ENCODE measurements at places on chromosomes 12 and 14.

- DNase-seq, result no peak
Measured at GRCh38 chr12:95182868-95183415, 34.3 kb downstream of the FGD6 start.

- no peak for DNase-seq
Measured at GRCh38 chr14:41799817-41800216, 193.1 kb downstream of the LRFN5 start.

DNA sequence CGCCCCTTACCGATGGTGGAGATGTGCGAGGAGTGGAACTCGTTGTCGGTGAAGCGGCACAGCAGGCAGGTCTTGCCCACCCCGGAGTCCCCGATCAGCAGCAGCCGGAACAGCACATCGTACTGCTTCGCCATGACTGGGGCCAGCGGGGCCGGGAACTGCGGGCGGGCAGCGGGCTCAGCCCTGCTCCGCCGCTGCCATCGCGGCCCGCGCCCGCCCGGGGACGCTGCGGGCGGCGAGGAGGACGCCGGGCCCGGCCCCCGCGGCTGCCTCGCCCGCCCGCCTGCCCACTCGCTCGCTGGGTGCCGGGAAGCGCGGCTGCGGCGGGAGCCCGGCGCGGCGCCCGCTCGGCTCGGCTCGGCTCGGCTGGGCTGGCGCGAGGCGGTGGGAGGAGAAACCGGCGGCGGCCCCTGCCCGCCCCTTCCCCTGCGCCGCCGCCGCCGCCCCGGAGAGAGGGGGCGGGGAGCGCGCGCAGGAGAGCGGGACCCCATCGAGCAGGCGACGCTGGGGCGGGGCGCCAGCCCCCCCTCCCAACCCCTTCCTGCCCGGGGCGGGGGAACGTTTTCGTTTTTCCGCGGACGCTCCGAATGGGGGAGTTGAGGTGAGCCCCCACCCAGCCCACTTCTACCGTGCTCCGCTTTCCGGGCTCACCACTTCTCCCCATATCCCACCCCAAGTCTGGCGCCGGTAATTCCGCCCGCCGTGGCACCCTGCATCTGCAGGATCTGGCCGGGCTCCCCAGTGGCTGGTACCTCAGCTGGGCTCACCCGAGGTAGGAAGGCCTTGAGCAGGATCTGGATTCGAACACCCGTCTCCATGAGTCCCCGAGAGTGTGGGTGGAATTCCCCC is at the start of gene RAB15:
TSS of gene RAB15 (minus strand) at position 394 of the 849 bp plus-strand sequence. CDS start at position 134, 260 bp downstream.
- DNase-seq, result peak; percentile 67

GRCh38 chr14:61429316-61429715 is 107.9 kb downstream of the PRKCH start:
- no peak for DNase-seq

- DNase-seq, result no peak
Measured at GRCh38 chr12:29024117-29024516, 125.0 kb upstream of the FAR2 start.

- DNase-seq, result no peak
Measured at GRCh38 chr12:67750513-67751183, 102.1 kb downstream of the DYRK2 start.

DNA sequence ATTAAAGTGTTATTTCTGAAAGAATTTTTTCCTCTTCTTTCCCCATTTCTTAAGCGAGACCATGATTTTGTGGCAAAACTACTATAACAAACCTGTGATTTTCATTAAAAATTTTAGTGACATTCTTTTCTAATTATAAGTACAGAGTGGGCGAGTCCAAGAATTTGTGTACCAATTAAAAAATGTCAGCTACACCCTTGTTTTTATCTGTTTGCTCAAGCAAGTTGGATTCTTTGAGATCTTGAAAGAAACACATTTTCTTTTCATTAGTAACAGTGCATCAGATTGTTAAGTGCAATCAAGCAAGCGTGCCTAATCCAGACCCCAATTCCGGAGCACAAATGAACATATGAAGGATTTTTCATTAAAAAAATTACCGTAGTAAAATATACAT is 338.8 kb upstream of the DDHD1 start:
- no peak for DNase-seq

- no peak for DNase-seq
Measured at GRCh38 chr12:9237286-9237685, 29.1 kb upstream of the PZP start.

GRCh38 chr12:26567126-26567525 is 265.9 kb downstream of the ITPR2 start:
- no peak for DNase-seq

GRCh38 chr14:72685456-72685855 is 208.4 kb downstream of the DPF3 start:
- no peak for DNase-seq

DNA sequence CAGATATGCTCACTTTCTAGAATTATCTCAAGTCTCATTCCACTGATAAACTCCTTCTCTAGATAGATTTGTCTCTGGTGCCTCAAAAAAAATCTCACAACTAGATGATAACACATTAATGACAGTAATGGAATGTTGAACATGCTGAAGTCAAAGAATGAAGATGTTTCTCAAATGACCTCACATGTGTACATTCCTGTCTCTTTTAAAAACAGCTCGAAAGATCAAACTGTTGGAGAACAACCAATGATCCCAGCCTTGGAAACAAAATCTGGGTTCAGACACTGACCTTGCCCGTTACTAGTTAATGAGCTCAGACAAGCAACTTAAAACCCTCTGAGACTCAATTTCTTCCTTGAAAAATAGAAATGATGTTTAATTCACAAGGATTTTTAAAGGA is 44.7 kb upstream of the KCNJ8 start:
- DNase-seq, result no peak

DNA sequence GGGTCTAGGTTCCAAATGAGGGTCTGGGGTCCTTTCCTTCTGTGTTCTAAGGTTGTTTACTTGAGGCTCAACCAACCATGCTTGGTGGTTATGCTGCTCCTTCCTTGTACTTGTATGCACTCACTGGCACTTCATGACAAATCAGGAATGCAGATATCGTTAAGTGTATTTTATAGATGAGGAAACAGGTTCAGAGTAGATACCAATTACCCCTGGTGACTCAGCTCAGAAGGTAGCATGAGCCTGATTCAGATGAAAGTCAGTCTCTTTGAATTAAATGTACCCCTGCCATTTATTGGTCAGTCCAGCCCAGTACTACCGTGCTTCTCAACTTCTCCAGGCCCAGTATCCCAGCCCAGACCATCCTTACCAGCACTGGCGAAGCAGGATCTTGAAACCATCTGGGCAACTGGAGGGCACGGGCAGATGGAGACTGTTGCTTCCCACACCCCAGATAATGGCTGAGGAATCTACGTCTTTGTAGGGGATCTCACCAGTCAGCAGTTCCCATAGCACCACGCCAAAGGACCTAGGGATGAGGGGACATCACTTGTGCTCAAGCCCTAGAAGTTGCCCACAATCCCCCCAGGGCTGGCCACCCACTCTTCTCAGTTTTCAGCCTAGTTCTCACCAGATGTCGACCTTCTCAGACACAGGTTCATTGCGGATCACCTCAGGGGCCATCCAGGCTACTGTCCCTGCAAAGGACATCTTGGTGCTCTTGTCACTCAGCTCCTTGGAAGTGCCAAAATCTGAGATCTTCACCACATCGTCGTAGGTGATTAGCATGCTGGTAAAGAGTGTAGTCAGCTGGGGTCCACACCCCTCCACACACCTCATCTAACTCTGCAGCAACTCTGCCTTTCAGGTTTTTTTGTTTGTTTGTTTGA is 14.3 kb downstream of the MAP3K12 start:
- DNase-seq, result no peak

GRCh38 chr12:11703378-11703777 is 53.9 kb downstream of the ETV6 start:
- no peak for DNase-seq

DNA sequence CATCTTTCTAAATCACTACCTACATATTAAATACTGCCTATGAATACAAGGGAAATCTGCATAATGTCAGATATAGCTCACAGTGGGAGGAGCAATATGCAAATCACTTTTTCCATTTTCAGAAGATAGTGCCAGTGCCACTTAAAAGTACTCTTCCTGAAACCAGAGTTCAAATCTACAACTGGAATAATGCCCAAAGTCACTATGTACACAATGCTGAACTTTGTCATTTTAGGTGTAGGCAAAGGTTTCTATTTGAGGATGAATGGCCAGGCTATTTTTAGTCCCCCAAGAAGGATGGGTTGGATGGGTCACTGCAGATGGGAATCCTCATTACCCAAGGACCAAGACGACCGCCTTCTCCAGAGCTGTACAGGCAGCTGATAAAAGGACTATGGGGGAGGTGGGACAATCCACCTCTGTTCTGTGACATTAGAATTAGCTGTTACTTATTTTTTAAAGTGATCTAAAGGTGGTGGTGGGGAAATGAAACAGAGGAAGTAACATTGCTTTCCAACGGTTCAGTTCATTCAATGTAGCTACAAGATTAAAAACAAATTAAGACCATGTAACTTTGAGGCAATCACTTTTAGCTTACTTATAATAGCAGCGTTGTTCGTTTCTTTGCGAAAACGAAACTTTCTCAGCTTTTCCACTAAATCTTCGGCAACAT is 5.6 kb downstream of the GMFB start:
- DNase-seq, result no peak

- DNase-seq, result no peak
Measured at GRCh38 chr12:8911606-8912268, 2.6 kb upstream of the PHC1 start.

DNA sequence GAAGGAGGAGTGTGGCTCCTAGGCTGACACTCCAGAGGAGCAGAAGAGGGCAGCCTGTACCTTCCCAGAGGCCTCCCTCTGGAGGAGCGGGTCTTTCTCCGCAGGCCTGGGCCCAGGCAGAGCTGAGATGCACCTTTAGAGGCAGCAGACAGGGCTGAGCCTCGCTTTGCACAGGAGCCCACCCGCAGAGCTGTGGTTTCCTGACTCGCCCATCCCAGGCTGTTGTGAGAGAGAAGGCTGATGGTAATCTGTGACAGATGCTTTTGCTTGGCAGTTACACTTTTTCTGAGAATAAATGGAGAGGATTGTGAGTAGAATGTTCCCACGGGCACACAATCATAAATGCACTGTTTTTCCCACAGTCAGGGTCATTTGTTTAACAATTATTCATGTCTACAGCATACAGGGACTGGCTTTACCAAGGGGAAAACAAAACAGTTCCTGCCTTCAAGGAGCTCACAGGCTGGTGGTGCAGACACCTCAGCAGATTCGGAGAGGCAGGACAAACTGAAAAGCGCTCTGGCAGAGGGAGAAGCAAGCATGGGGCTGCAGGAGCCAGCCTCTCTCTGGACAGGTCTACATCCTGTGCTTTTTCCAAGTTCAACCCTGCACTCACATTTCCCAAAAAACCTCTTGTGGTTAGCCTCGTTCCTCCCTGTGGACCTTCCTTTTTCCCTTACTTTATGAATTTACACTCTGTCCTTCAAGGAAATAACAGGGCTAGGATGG is 13.9 kb downstream of the EVL start:
- DNase-seq, result peak; percentile 39

DNA sequence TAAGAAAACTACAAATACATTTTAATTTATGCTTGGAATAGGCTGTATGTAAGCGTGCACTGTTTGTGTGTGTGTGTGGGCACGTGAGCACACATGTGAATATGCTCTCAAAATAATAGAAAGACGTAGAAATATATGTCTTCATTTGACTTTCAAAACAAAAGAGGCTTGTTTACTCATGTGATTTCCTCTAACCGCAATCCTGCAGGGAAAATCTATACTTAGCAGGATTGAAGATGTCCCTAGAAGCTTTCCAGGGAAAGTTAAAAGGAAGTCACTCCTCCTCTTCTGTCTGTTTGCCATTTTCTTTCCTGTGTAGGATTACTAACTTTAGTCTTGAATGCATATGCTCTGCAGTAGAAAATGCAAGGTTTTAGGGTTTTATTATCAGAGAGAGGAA is 404.7 kb downstream of the MDGA2 start:
- no peak for DNase-seq

GRCh38 chr14:64502456-64502855 is 1.2 kb downstream of the ZBTB25 start:
- no peak for DNase-seq

GRCh38 chr14:34650786-34651584 is 21.0 kb upstream of the SNX6 start:
- DNase-seq, result no peak

DNA sequence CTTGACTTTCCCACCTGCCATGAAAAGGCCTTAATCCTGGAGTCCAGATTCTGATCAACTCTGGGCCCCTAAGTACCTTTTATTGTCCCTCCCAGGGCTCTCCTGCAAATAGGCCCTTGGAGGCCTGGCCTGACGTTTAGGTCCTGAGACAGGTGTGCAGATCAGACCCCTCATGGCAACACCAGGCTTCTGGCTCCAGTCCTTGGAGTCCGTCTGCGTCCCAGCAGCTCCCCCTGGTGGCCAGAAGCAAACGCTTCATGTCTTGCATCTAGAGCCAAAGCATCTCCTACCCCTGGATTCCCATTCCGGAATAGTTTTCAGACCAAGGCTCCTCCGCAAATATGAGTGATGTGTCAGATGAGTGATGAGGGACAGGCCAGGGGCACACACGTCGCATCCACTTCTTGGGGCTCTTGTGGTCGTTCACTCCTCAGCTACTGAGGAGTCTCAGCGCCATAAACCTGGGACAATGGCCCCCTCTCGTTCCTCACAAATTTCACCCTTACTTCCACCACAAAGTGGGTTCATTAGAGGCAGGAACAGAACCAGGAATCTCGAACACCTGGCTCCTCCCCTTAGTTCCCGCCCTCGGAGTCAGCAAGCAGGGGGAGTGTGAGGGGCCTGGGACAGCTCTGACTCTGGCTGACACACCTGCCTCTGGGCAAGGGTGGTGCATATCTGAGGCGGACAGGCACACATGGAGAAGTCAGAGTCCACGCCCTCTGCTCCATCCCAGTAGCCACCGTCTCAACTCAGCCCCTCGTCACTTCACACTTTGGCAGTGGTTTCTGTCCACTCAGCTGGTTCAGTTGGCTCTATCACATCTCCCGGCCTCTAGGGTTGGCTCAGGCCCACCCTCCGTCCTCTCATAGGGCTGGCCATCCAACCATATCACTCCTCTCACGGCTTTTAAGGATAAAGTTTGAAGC is 77.9 kb upstream of the PWP1 start:
- peak; percentile 80 for DNase-seq

DNA sequence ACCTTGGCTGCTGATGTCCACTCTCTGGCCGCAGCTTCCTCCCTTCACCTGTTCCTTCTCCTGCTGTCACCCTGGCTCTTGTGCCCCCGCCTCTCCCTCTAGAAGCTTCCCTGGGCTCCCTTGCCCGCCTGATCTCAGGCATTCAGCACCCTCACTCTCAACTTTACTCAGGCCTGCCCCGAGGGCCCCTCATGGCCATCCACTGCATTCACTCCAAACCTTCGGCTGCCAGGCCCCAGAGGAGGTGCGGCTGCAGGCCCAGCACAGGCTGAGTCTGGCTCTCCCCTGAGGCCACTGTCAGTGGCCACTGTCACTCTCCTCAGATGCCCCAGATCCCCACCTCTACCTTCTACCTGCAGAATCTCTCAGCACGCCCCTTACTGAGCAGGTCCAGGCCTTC is 183.9 kb downstream of the ZFP36L1 start:
- DNase-seq, result no peak
